ENCODE measurements at places on chromosomes 12 and 14. TPM values are rescaled to one million over a fixed set of nuclear protein-coding genes. Genes with fewer than 3 reads are reported as not detected.

GRCh38 chr12:9221483-9221882 lies 13.3 kb upstream of the PZP start:
- no peak for DNase-seq

DNA sequence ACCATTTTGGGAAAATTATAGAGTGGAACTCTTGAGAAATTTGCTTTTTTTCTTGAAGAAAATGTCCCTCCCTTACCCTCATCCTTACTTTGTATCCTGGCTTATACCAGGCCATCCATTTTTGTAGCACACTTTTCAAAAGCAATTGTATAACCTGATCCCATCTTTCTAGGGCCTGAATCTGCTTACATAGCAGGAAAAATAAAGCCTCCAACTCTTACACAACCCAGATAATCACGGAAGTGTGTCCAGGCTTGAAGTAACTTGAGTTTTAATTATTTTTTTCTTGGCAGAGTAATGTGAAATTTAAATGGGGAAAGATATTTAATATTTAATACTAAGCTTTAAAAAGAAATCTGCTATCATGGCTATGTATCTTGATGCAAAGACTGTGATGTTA lies 23.0 kb downstream of the SERPINA3 start:
- no peak for DNase-seq

- no peak for DNase-seq
These were observed 156.1 kb downstream of the DIO2 start for GRCh38 chr14:80055226-80055625.

DNA sequence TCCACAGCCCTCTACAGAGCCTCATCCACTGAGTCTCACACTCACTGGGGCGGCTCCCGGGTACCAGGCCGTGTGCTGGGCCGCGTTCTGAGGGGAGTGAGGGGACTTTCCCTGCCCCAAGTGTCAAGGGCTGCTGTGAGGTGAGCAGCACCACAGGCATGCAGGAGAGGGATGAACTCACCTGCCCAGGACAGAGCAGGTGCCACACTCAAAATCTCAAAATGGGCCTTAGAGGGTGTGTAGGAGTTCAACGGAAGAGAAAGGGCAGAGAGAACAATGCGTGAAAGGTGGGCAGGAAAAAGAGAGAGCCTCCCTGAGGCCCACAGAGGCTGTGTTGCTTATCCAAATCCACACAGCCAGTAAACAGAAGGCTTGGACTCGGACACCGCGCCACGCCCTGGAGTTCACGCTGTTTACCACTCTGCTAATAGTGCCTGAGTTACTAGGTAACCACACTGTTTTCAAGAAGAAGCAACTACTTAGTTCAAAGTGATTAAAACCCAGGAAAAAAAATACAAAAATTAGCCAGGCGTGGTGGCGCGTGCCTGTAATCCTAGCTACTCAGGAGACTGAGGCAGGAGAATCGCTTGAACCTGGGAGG lies 32.7 kb downstream of the TSPAN11 start:
- DNase-seq, result no peak

DNA sequence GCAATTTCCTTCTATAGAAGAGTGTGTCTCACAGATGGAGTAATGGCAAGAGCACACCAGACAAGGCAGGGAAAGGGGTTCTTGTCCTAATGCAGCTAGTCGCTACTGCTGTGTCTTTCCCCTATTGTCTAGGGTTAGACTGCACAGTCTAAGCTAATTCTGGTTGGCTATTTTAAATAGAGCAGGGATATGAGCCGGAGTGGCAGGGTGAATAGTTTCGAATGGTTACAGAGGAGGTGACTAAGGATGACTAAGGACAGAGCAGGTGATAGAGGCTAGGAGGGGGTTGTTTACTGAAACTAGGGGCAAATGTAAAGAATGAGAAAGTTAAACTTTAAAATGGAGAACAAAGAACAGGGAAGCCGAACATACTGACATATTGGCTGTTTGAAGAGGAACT lies 25.6 kb upstream of the CPNE8 start:
- DNase-seq, result no peak

The ASCL1 gene
- 0.22 TPM for polyA plus RNA-seq

The GAS2L3 gene
- polyA plus RNA-seq, result 21.8 TPM

The PTPRB gene
- polyA plus RNA-seq, result 17.6 TPM

The FSCB gene
- not detected for polyA plus RNA-seq

The AKAP5 gene
- polyA plus RNA-seq, result 8.4 TPM

The EIF2B2 gene
- 63.5 TPM for polyA plus RNA-seq

GRCh38 chr12:105030820-105031807 lies 45.0 kb downstream of the NOPCHAP1 start:
- DNase-seq, result no peak

The GCH1 gene
- polyA plus RNA-seq, result 7.5 TPM

GRCh38 chr14:53048631-53049030 lies 97.8 kb upstream of the FERMT2 start:
- no peak for DNase-seq

DNA sequence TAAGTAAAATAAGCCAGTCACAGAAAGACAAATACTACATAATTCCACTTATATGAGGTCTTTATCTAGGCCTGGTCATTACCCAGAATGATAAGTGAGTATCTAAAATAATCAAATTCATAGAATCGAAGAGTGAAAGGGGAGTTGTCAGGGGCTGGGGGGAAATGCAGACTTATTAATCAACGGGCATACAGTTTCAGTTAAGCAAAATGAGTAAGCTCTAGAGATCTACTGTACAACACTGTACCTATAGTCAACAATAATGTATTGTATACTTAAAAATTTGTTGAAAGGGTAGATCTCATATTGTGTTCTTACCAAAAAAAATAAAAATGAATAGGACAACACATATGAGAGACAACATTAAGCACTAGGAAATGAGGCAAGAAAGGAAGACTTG lies 13.3 kb downstream of the BTBD7 start:
- DNase-seq, result no peak

The ZNF26 gene
- polyA plus RNA-seq, result 16.8 TPM

The CLEC4E gene
- 2.9 TPM for polyA plus RNA-seq

GRCh38 chr12:92785563-92785950 lies 82.8 kb downstream of the PLEKHG7 start:
- DNase-seq, result no peak

Data from renal cortex interstitium (tissue), 15 donors.